ENCODE measurements at places on chromosomes 16 and 17. TPM values are rescaled to one million over a fixed set of nuclear protein-coding genes. Genes with fewer than 3 reads are reported as not detected.

Gene CHD3
- polyA plus RNA-seq, result 41.5 TPM

Gene AXIN2
- 1.2 TPM for polyA plus RNA-seq

Gene ASPA
- 24.2 TPM for polyA plus RNA-seq

DNA sequence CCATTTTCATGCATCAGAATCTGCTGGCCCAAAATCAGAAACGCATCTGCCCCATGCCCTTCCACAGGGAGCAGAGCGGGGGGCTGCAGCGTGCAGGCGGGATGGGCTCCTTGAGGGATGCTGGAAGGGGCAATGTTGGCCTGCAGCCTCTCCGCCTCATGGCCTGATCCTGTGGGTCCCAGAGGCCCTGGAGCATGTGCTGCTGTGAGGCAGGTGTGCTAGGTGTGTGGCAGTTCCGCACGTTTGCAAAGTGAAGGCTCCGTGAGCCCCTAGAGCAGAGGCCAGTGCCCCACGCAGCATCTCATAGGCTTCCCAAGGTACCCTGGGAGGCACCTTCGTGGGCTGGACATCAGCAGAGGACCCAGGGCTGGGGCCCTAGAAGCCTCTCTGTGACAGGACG is 36.4 kb upstream of the CDH15 start:
- no peak for DNase-seq

DNA sequence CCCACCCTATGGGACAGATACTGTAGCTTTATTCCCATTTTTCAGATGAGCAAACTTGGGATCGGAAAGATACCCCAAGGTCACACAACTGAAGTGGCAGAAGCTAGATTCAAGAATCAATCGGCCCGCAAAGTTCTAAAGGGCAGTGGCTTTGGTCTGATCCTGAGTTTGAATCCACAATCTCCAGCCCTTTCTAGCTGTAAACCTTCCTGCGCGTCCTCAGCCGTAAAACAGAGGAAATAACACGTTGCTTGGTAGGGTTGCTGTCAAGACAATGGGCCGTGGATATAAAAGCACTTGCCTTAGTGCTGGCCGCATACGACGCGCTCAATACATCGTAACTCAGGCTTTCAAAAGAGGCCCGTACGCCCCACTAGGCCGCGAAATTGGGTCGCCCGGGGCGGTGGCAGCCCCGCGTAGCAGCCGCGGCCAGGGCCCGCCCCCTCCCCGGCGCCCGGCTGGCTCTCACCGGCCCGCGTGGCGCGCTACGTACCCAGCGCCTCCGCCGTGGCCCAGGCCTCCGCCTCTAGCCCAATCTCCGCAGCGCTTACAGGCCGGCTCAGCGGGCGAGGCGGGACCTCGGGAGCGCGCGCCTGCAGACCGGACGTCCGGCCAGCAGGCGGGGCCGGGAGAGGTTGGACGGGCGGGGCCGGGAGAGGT is at the start of gene DCAKD:
DCAKD (minus strand) TSS at position 573 of the 660 bp plus-strand sequence. CDS start 16,747 bp downstream, outside the sequence.
- peak; percentile 98 for DNase-seq

DNA sequence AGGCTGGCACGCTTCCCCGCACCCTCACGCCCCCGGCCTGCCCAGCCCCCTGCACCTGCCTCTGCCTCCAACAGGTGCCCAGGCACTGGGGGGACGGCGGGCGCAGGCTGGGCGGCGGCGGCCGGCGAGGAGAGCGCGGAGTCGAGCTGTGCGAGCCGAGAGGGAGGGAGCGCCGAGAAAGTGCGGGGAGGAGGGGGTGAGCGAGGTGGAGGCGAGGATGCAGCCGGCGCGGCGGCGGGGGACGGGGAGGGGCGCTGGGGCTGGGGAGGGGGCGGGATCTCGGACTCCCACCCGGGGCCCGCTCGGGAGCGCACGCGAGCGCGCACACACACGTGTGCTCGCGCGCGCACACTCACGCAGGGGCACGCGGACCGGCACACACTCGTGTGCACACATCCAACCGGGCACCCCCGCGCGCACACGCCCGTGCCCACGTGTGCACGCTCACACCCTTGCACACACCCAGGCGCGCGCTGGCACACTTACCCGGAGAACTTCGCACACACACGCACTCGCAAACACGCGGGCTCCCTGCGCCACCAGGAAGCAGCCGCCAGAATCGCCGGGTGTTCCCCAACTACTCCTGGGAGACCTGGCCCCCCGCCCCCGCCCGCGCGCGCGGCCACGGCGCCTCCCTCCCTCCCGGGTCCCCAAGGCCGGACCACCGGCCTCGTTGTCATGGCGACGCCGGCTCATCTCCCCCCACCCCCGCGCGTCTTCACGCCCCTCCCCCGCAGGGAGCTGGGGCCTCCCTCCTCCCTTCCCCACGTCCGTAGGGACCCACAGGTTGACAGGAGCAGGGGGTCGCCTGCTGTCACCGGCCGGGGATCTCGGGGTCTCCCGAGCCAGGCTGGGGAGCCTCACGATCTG is at the start of gene DOC2A:
DOC2A (minus strand) TSS at position 184 of the 870 bp plus-strand sequence. CDS start 805 bp downstream, outside the sequence.
- DNase-seq, result peak; percentile 61

DNA sequence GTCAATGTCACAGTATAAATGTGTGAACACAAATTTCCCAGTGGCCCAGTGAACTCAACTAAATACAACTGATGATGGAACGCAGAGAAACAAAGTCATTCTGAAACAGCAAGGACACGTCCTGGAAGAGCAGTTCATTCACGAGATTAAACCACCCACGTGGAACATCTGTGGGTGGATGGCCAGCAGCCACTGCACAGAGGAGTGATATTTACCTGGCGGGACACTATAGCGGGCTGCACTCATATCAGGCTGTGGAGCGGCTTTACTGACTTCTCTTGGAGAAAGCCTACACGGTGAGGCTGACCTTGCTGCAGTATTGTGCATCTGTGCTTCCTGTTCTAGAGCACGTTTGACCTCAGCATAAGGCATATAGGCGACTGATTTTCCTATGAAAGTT is 87.3 kb downstream of the TTC19 start:
- no peak for DNase-seq

GRCh38 chr17:20040216-20040615 is 31.1 kb downstream of the SPECC1 start:
- DNase-seq, result no peak

DNA sequence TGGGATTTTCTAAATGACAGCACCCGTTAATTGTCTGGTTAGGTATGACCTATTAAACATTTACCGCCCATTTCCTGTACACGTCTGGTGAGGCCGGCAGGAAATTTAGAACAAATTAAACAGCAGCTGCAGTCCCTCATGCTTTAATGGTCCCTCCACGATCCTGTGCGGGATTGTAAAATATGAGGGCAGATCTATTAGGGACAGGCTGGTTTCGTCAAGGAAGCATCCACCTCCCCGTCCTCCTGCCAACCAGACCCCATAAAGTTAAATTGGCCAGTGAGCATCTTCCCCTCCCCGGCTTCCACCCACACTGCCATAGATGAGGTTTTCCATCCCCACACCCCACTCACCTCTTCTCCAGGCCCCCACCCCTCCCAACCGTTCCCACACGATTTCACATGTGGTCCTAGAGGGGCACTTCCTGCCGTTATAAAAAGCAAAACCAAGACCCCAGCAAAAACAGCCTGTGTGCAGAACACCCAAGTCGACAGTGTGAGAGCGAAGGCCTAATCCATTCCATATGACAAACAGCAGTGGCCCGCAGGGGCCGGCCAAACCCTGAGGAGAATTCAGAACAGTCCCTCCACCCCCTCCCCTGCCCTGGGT is 331.9 kb downstream of the FOXL1 start:
- peak; percentile 76 for DNase-seq

DNA sequence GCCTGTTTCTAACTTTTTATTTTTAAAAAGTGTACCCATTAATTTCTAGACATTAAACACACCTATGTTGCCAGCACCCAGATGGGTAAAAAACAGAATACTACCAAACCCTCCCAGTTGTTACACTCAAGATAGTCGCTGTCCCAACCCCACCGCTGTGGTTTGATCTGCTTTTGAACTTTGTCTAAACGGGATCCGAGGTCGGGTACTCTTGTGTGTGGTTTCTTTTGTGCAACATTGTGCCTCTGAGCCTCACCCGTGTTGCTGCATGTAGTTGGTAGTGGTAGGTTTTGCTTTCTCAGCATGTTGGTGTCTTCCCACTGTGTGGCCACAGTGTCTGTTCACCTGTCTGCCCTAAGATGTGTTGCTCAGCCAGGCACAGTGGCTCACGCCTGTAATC is 4.3 kb downstream of the KLHL36 start:
- DNase-seq, result no peak

DNA sequence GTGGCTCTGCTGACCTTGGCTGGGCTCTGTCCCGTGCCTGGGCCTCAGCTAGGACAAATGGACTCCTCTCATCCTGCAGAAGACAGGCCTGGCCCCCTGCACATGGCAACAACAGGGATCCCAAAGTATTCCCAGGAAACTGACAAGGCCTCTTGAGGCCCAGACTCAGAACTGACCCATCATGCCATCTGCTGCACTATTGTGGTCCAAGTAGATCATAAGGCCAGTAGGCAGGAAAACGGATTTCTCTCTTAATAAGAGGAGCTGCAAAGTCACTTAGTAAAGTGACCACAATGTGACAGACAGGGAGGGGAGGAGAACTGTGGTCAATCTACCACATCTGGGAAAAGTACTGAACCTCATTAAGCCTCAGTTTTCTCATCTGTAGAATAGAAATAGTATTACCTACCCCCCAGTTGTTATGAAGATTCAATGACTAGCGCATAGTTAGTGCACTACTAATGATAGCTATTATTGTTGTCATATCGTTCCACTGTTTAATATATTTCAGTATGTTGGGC is 62.1 kb upstream of the TNRC6A start:
- no peak for DNase-seq

DNA sequence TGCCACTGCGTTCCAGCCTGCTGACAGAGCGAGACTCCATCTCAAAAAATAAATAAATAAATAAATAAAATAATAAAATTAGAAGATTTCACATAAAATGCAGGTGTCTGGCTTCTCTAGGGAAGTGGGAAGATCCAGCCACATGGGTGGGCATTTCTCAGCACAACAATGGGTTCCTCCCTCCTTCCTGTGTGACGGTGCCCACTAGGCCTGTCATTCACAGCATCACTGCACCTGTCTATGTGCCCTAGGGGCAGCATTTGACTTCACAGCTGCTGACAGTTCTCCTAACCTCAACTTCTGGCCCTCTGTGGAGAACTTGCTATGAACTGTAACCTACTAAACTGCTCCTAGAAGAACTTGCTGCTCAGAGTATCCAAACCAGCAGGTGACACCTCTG is 3.0 kb downstream of the ABHD15 start:
- DNase-seq, result no peak
